ENCODE measurements at places on chromosomes 2 and 18. TPM values are rescaled to one million over a fixed set of nuclear protein-coding genes. Genes with fewer than 3 reads are reported as not detected.

Gene ZNF385B
- 0.20 TPM for total RNA-seq

Gene SPC25
- 21.9 TPM for total RNA-seq

Gene DNPEP
- 62.6 TPM for total RNA-seq

Gene TRABD2A
- 8.9 TPM for total RNA-seq

Gene NPPC
- not detected for total RNA-seq

Gene CIAO1
- 71.0 TPM for total RNA-seq

Gene UGT1A10
- total RNA-seq, result 0.26 TPM

Gene IL1R2
- total RNA-seq, result 0.71 TPM

Gene ASB18
- not detected for total RNA-seq

Gene PROKR1
- total RNA-seq, result not detected

Gene LYG2
- total RNA-seq, result not detected

Gene FBXO15
- total RNA-seq, result 1.6 TPM

Gene TGIF1
- total RNA-seq, result 126 TPM

Gene SOX11
- total RNA-seq, result not detected

Gene NT5DC4
- total RNA-seq, result not detected
